ENCODE measurements at places on chromosomes 6 and 20.

DNA sequence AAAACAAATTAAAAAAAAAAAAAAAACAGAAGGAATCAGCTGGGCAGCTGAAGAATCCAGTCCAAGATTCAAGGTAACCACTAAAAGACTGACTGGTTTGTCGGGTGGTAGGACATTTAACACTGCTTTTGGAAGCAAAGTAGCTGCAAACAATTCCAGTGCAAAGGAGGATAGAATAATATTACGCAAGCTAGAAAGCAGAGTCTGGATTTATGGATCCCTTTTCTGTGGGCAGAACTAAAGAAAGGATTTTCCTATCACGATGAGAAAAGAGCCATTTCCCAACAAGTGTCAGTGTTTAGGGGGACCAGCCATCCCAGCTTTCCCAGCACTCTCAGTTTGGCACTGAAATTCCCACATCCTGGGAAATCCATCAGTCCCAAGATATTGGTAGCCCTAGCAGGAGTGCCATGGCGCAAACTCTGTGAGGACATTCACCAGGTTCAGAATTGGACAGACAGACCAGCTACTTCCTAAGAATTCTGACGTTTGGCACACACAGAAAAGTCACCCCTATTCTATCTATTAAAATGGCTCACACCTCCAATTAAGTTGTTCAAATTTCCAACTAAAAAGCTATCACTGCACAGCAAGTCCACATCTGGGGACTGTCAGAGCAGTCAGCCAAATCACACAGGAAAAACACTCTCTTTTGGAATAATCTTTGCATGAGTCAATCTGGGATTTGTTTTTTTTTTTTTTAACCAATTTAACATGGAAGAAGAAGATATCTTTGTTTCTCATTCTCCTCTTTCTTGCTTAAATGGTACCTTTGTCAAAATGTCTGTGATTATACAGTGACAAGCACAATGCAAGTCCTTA is 356.8 kb upstream of the ARID1B start:
- ATAC-seq, result no peak

DNA sequence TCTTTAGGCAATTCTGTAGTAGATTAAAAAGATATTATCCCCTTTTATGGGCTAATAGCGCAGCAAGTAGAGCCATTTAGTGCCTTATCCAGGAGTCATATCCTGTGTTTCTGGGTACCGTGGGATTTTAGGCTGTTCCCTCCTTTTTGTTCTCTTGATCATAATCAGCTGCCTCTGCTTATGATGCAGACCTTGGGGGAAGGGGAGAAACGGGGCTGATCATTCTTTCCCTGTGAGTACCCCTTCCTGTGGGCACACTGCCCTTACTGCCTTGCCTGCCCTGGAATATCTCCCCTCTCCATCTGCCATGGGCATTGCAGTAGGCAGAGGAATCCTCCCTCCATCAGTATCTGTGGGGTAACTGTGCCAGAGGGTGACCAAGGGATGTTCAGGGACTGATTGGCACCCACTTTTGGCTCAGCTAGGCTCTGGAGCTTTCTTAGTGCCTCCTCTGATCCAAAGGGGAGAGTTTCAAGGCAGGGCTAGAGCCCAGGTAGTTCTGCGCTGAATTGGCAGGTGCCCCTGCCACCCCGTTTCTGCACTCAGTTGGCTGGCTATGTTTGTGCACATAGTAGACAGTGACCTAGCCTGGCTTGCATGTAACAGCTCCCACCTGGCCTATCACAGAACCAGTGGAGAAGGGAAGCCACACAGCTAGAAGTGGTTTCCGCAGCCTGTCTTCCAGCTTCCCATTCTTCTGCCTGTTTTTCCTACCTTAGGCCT is 103.3 kb downstream of the FIG4 start:
- peak; percentile 33 for ATAC-seq

- ATAC-seq, result no peak
Measured at GRCh38 chr6:4577406-4577805, 198.8 kb upstream of the CDYL start.

- ATAC-seq, result no peak
Measured at GRCh38 chr6:150070236-150070818, 1.4 kb upstream of the ULBP3 start.

DNA sequence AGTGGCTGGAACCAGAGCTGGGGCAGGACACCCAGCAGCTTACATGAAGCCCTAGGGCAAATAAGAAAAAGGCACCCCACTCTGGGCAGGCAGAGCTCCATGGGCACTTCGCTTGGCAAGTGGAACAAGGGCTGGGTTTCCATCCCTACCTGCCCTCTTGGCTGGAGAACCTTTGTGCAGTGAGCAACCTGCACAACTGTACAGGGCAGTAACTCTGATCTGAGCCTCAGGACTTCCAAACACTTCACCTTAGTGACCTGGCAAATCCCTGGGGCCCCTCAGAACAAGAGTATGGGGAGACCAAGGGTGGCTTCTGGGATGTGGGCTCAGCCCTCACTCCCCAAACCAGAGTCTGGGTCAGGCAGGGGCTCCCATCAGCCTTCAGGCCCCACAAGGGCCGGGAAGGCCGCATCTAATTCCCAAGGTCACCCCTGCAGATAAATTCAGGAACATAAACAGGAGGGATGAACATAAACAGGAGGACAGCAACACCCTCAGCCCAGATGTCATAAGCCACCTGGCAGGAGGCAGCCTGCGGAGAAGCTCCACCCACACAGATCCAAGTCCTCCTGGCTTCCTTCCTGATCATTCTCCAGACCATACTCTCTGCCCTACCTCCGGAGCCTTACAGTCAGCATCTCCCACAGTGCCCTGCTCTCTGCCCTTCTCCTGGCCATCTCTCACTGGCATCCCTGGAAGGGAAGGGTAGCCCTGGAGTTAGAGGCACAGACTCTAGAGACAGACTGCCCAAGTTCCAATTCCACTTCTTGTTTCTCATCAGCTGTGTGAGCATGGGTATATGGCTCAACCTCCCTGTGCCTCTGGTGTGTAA is 37.5 kb downstream of the HNF4A start:
- ATAC-seq, result no peak

- ATAC-seq, result no peak
Measured at GRCh38 chr20:9071976-9072726, 3.3 kb downstream of the PLCB4 start.

DNA sequence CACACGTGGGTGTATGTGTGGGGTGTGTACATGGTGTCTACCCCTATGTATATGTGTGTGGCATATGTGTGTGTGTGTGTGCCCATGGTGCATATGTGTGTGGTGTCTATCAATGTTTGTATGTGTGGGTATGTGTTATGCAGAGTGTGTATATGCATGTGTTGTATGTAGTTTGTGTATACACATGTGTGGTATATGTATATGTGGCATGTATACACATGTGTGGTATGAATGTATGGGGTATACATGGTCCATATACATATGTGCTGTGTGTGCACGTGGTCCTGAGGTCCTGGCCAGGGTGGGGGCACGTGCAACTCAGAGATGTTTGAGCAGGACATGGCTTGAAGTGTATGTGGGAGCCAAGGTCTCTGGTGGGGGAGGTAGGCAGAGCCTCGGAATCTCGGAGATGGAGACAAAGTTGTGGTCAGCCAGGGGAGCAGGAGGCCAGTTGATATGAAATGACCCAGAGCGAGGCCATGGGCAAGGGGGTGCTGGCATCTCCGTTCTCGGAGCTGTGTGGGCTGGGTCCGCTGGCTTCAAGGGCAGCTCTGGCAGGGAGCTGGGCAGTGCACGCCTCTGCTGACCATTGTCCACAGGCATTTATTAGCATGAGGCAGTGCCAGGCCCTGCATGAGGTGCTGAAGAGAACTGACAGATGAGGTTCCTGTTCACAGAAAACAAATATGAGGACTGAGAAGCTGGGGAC is 276.2 kb upstream of the CHD6 start:
- no peak for ATAC-seq

GRCh38 chr6:64984948-64985347 is 722.1 kb downstream of the EYS start:
- no peak for ATAC-seq

- peak; percentile 74 for ATAC-seq
Measured at GRCh38 chr20:5191829-5192569, 65.2 kb downstream of the CDS2 start.

DNA sequence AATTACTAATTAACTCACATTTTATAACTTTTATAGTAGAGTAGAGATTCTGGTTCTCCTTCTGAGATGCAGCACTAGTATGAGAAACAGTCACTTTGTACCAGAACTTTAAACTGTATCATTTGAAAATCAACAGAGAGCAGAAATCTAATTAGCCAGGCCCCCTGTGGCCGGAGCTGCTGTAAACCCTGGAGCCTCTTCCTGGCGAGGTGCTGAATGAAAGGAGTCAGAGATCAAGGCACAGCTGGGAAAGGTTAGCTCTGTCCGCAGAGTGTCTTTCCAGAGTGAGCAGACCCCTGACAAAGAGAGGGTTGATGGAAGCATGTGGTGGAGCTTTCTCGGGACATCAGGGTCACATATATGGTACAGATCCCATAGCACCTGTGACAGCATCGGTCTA is 703.8 kb downstream of the RFPL4B start:
- no peak for ATAC-seq

DNA sequence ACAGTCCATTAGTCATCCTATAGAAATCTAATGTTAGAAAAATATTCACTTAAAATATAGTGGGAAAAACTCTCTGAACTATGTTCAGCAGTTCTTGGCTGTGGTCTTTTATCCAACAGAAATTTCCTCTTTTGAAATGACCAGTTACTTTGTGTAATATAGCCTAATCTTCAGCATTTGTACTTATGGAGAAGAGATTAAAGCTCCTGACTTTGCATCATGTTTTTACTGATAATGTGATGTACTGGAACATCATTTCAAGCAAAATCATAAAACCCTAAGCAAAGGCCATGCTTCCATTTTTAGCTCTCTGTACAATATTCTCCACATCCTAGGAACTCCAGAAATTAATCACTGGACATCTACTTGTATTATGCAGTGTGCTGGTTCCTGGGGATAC is 430.8 kb upstream of the RUNX2 start:
- no peak for ATAC-seq

DNA sequence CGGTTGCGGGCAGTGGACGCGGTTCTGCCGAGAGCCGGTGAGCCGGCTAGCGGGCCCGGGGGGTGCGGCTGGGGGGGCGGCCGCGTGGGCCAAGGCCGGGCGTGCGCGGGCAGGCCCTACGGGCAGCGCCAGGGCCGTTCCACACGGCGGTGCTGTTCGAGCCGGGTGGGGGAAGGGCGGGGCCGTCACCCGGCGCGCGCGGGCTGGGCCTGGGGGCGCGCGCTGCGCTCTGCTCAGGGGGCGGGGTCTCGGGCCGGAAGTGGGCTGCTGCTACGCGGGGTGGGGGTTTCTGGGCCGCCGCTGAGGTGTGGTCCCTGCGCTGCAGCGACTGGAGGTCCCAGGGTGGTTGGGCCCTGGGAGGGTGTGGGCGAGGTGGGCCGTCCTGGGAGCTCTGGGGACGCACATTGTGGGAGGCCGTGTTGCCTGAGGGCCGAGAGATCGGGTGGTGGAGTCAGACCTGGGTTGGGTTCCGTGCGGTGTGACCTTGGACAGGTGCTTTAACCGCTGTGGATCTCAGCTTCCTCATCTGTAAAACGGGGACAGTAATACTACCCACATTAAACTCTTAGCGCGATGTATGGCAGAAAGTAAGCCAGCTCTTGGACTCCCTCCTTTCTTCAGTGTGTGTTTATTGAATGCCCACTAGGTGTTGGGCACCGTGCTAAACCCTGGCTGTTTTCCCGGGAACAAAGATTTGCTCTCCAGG is 391 bp downstream of the MAPRE1 start:
- ATAC-seq, result peak; percentile 91

DNA sequence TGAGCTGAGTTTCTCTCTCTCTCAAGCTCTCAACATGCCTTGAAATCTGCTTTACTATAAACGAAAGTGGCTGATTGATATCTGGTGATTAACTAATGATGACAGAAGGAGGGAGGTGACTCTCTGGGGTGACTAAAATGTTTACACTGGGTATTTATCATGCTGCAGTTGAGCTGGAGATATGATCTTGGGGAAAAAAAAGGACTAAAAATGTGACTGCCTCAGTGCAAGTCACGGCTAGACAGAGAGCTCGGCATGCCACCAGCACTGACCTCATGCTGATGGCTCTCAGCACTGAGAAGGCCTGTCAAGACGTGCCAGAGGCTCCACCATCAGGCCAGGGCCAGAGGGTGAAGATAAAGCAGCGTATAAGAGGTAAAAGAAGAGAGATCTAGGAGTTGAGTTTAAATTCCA is 103.1 kb upstream of the SPACA1 start:
- peak; percentile 98 for ATAC-seq

GRCh38 chr6:49497304-49497703 is 2.4 kb upstream of the GLYATL3 start:
- ATAC-seq, result no peak

DNA sequence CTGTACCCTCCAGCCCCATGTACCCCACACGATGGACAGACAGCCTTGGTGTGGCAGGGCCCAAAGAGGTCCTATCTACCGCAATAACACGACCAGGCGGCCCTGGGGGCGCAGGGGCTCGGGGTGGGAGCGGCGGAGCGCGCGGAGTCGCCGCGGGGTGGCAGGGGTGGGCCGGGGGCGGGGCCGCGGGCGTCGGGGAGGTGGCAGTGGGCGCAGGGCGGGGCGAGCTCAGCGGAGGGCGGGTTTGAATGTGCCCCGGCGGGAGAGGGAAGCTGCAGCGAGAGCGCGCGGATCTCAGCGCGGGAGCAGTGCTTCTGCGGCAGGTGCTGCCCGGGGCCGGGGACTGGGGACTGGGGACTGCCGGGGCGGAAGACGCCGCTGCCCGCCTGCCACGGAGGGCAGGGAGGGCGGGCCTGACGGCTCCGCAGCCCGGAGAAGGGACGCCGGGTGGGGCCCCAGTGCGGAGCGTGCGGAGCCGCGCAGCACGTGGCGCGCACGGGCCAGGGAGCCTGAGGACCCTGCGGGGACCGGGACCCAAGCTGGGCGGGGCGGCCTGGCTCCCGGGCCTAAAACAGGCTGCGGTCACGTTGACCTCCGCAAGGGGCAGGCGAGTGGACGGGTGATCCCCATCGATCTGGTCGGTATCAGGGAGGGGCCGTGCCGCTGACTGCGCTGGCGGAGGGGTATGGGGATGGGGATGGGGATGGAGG is at the start of gene SLC29A1:
SLC29A1 (plus strand) TSS at position 277 of the 710 bp plus-strand sequence. CDS start 3,719 bp downstream, outside the sequence.
- ATAC-seq, result peak; percentile 44

DNA sequence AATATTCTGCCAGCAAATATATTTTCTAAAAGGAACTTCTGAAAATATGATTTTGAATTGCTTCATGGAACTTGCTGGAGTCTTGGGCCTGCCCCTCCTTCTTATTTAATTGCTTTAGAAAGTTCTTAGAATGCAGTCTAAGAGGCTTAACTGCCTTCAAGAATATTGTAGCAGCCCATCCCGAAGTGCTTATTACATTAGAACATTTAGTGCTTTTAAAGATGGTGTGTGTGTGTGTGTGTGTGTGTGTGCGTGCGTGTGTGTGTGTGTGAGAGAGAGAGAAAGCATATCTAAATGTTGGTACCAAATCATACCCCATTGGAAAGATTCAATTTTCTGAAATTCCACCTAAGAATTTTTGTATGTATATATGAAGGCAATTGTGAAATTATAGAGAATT is 193.5 kb downstream of the SLC24A3 start:
- ATAC-seq, result no peak

DNA sequence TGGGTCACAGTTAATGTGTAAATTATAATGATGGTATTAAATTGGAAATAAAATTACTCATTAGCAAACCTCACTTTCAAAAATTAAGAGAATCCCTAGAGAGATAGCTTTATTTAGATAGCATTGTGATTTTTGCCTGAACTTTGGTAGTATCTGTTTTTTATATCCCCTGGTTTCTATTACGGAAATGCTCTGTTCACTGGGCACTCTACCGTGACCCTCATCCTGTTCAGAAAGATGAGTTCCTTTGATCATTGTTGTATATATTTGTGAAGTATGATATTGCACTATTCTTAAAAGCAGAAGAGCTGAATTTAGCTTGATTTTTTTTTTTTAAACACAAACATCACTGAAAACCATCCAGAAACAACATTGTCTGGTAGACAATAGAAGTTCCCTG is 1143.8 kb upstream of the MAP3K7 start:
- ATAC-seq, result no peak

- ATAC-seq, result no peak
Measured at GRCh38 chr6:20400456-20401204, 1.0 kb upstream of the E2F3 start.
